ENCODE measurements at places on chromosomes 7 and 10.

DNA sequence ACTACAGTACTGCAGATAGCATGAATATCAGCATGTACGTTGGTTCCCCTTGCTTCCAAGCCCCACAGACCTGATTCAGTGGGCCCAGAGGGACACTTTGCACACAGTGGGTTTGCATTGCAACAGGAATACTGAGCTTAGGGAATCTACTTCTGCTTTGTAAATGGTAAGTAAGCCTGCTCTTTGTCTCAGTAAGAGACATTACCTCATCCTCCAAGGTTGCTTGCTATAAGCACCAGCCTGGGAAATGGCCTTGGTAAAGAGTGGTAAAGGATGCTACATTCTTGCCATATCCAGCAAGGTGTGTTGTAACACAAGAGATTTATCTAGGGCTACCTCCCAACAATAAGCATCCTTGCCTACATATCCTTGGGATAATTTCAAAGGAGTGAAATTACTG lies 730.5 kb downstream of the INHBA start:
- DNase-seq, result no peak

- no peak for DNase-seq
Measured at GRCh38 chr10:105159268-105159667, 518.2 kb downstream of the SORCS3 start.

DNA sequence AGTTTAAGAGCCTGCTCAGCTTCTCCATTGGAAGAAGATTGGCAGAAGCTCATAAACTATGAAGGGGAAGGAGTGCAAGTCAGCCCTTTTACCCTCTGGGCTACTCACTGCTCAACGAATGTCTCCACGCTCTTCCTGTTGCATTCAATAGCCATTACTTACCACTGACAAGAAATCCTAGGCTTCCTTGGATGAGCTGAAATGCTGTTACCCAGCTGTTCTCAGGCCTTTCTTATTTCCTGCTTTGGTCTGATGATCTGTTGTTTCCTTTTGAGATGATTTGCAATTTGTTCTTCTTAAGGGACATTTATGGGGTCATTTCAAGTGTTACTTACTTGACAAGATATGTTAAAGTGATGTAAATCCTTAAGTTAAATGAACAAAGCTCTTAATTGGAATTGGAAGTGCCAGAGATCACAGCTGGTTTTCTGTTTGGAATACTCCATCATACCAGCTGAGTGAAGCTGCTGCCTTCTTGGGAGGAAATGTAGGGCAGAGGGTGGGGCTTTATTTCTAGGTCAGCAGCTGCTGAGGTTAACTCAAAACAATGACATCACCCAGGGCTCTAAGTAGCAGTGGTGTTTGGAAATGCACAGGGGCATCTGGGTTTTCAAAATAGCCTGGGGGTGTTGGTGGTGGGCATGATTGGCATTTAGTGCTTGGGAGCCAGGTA lies 170.0 kb downstream of the PRKCQ start:
- no peak for DNase-seq

DNA sequence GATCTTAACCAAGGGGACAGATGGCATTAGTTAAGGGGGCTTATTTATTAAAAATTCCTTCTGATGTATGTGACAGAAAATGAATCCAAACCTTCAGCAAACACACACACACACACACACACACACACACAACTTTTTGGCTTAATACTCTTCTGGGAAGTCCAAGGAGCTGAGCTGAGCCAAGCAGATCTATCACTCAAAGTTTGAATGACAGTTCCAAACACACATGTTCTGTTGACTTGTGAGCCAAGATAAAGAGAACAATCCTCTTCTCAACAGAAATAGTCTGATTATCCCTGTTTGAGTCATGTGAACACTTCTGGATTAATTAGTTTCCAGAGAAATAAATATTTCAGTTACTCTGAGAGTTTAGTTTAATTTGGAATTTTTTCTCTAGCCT lies 31.5 kb downstream of the KBTBD2 start:
- no peak for DNase-seq

GRCh38 chr7:87413951-87414793 lies 61.3 kb downstream of the ABCB4 start:
- no peak for DNase-seq

GRCh38 chr10:63611078-63611477 lies 89.9 kb downstream of the REEP3 start:
- DNase-seq, result no peak

DNA sequence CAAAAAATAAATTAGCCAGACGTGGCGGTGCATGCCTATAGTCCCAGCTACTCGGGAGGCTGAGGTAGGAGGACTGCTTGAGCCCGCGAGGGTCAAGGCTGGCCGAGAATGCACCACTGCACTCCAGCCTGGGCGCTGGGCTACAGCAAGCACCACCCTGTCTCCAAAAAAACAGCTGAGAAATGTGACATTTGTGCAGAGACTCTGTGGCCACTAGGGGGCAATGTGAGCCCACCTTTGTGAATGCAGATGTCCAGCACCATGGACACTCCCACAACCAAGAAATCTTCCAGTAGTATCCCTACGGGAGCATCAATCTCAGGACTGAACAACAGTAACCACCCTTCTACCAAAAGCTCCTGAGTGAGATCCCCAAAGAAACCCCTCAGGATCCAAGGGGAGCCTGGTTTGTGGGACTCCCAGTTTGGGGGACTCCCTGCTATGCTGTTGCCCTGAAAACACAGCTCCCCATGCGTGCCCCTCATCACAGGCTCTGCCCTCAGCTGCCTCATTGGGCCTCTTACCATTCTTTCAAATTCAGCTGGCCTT lies 6.2 kb upstream of the AHCYL2 start:
- peak; percentile 35 for DNase-seq
